ENCODE measurements at places on chromosomes 2 and 18. TPM values are rescaled to one million over a fixed set of nuclear protein-coding genes. Genes with fewer than 3 reads are reported as not detected.

PLEKHH2 gene
- 39.3 TPM for total RNA-seq

EPAS1 gene
- 31.5 TPM for total RNA-seq

GRCh38 chr2:10614939-10615338 lies 74.8 kb downstream of the NOL10 start:
- DNase-seq: no peak

REG1B gene
- not detected for total RNA-seq

LRATD1 gene
- total RNA-seq: 27.8 TPM

All from skin of body (tissue), 3 donors.